ENCODE measurements at places on chromosomes 6 and 20.

DNA sequence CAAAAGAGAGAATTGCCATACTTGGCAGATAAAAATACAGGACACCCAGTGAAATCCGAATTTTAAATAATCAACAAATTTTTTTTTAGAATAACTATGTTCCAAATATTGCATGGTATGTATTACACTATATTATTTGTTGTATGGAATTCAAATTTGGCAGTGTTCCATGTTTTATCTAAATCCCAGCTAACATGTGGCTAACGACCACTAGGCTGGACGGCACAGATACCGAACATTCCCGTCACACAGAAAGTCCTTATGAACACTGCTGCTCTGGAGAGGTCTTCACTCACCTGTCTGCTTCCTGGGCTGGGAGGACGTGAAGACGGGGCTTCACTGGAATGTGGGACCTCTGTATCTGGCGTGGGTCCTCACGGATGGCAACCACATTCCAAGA, 32.8 kb downstream of the SNX5 start:
- no peak for DNase-seq

GRCh38 chr6:35710241-35710847, 21.6 kb upstream of the FKBP5 start:
- DNase-seq: no peak

DNA sequence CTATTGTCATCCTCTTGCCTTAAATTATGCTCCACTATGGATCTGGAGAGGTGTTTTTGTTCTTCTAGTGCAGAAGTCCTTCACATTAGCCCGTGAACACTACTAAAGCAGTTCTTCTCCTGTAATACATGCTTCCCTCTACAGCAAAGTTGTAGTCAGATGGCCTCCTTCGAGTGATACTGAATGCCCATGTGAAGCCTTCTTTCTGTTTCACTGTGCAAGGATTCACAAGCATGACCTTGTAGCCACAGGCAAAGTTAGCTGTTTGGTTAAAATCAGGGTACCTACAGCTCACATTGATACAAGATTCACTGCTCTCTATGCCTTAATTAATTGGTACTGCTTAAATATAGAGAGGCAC, 47.6 kb downstream of the ARHGAP18 start:
- no peak for DNase-seq

DNA sequence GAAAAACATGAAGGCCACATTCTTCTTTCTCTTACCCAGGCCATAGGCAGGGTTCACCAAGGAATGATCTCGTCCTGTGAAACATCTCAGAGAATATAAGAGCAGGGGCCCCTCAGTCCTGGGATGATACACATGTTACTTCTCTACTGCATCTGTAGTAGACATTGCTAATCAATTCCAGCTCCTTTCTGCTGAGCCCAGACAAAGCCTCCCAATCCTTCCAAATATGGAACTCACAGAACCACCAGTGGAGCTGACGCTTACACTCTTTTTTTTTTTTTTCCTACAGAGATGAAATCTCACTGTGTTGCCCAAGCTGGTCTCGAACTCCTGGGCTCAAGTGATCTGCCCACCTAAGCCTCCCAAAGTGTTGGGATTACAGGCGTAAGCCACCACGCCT, 9.1 kb downstream of the SNTA1 start:
- DNase-seq: no peak

DNA sequence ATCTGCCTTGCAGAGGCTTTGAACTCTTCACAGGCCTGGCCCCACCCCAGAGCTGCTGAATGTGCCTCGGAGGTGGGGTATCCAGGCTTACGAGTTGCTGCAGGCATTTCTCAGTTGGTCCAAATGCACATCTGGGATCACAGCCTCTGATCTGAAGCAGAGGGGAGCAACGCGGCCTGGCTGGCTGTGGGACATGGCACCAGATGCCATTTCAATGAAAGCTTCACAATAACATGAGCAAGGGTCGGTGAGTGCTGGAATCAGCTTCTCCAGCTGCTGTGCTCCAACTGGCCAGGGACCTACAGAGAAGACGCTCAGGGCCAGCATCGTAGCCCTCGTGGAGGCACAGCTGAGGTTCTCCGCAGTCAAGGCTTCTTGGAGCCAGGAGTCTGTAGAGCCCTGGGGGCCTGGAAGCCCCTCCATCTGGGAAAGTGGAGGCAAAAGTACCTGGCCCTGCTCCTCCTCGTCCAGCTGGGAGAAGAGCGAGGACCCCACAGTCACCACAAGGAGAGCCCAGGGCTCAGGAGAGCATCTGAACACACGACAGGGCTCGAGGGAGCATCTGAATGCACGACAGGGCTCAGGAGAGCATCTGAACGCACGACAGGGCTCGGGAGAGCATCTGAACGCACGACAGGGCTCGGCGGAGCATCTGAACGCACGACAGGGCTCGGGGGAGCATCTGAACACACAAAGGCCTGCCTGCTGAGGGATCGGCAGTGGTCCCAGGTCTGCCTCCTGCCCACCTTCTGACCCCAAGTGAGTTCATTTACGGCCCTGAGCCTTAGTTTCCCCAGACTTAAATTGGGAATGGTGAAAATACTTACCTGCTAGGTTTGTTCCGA, 165.2 kb downstream of the DLL1 start:
- DNase-seq: no peak

- no peak for DNase-seq
These were observed 94.0 kb downstream of the CD83 start for GRCh38 chr6:14211562-14211942.

DNA sequence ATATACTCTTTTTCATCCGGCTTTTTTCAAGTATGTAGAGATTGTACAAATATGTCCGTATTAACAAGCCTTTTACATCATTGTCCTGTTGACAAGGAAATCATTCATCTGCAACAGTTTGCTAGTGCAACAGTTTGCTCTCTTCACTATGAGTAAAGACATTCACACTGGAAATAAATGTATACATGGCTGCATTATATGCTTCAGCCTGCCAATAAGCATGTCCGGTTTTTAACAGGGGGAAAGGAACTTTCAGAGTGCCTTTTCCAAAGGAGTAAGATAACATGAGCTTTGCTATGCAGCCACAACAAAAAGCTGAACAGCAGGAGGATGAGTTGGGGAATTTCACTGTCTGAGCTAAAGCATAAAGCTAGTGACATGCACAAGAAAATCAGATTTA, 99.4 kb upstream of the ADTRP start:
- DNase-seq: no peak

- no peak for DNase-seq
These were observed 3.3 kb downstream of the TM9SF4 start for GRCh38 chr20:32112841-32113240.

DNA sequence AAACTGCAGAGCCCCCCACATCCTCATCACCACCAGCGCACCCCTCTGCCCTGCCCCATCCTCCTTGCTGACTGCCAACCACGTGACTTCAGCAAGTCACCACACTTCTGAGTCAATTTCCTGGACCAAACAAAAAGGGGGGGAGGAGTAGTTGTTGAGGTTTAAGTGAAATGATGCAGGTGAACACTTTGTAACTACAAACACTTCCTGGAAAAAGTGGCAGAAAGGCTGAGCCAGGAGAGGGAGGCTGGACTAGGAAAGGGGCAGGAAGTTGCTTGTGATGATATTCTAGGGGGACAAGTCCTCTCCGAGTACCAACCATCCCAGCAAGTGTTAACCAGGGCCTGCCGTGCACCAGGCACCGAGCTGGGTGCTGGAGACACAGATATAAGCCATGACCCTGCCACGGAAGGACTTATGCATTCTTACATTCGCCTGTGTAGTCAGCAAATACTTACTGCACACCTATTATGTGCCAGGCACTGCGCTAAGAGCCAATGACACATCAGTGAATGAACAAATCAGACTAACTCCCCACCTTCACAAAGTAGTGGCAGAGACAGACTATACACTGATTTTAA, 67.3 kb downstream of the PREX1 start:
- no peak for DNase-seq

GRCh38 chr6:127796713-127797112, 104.1 kb downstream of the THEMIS start:
- DNase-seq: no peak

DNA sequence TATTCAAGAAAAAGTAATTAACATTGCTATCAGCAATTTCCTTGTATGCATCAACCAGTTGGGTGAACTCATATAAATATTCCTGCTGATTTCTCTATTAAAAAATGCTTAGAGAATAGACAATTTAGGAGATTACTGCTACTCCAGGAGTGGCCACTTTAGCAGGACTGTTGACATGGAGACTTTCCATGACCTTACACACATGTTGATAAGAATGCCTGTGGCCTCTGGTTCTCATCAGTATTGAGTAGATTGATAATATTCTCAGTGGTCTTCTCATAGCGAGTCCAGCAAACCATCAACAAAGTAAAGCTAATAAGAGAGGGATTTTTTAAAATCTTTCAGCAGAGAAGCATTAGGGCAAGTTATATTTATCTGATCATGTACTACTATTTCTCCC, 208.4 kb upstream of the MARCKS start:
- DNase-seq: no peak

DNA sequence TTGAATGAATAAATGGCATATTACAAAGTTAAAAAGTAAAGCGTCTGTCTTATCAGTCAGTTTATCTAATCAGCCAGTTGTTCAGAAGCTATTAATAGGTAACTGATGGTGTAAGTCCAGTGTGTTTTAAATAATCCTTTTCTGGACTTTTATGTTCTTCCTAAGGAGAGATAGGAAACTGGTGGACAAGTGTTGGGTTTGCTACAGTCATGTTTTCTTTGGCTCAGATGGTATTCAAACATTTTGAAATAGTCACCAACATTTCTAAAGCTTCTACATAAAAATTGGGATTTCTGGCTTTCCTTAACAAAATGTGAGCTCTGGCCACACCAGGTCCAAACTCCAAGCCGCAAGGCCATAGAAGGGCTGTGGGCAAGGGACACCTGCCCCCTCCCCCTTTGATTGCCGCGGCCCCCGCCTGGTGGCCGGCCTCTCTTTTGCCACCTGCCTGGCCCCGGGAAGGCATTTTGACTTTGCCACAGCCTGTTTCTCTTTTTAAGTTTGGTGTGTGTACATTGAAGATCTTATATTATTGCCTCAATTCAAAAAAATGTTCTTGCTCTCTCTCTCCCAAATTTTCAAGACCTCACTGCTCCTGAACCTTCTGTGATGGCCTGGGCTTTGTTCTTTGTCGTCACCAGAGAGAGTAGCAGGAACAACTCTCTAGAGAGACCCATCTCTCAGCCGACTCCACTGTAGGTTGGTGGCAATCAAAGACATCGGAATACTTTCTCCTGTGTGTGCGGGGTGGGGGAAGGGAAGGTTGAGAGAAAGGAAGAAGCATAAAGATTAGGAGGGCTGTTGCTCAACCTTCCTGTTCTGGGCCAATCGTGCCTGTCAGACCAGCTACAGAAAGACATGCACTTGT, 84.0 kb upstream of the ZNF217 start:
- DNase-seq: no peak

DNA sequence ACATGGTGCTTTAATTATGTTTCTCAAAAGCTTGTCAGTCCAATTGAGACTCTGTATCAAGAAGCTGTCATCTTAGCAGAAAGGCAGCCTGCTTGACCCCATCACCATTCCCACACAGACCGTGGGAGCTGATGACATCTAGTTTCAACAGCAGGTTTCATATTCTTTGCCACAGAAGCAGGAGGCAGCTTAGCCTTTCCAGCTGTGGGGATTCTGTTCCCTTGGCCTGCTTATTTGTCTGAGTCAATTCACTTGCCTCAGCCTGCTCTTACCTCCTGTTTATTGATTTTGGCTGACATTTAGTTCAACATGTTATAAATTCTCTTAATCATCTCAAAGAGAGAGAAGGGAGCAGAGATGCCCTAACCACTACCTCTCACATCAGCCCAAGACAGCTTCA, 527.7 kb downstream of the ADGRB3 start:
- no peak for DNase-seq

GRCh38 chr20:58708246-58708931, 15.8 kb downstream of the NPEPL1 start:
- DNase-seq: no peak

DNA sequence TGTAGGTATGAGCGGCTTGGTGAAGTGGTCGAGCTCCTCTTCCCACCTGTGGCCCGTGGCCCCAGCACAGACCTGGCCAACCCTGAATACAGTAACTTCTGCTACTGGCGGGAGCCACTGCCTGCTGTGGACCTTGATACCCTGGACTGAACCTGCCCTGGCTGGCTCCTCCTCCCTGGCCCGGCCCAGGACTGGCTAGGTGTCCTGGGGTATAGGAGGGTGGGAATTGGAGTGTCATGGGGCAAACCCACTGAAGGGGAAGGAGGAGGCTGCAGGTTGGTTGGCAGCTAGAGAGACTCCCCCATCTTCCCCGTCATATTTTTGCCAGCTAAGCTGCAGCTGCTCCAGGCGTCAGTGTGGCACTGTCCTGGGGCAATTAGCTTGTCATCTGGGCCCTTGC, 7.9 kb downstream of the EMILIN3 start:
- DNase-seq: no peak

- no peak for DNase-seq
These were observed 234.4 kb downstream of the SIM1 start for GRCh38 chr6:100230115-100230952.

DNA sequence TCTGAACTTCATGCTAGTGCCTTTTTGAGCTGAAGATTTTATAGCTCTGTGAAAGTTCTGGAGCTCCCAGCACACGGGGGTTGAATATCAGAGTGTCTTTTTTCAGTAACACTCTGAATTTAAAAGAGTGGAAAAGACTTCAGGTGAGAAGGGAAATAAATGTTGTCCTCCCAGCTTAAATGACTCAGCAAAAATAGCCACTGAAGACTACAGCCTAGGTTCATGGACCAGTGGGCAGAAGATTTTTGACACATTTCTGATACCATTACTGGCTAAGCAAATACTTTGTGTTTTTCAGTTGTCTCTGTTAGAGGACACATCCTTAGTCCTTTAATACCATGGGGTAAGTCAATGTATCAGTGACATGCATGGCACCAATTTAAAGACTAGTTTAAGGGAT, 338.5 kb upstream of the SPTLC3 start:
- DNase-seq: no peak

- DNase-seq: no peak
These were observed 120.7 kb upstream of the ADGRF1 start for GRCh38 chr6:47162793-47163192.
